OCI-LY7 (cell line): ENCODE measurements at places on chromosomes 5 and 9.
A peak's percentile ranks its signal among the peaks of the same experiment; 100 is the strongest.

- no peak for DNase-seq
Measured at GRCh38 chr5:78930721-78931120, 54.4 kb downstream of the ARSB start.

DNA sequence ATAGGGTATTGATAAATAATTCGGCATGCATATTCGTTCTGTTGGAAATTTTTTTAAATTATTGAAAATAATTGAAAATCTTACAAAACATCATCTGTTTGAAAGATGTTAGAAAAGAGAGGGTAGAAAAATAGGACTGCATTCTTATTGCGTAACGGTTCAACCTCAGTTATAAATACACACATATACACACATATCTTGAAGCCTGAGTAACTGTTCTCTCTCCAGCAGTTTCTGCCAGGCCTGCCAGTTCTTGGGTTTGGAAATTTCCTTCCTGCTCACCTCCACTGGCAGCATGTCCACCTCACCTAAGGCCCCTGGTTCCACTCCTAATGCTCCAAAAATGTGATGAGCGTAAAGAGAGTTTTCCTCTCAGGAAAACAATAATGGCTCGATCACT is 9.1 kb downstream of the SPATA31E1 start:
- DNase-seq: no peak

DNA sequence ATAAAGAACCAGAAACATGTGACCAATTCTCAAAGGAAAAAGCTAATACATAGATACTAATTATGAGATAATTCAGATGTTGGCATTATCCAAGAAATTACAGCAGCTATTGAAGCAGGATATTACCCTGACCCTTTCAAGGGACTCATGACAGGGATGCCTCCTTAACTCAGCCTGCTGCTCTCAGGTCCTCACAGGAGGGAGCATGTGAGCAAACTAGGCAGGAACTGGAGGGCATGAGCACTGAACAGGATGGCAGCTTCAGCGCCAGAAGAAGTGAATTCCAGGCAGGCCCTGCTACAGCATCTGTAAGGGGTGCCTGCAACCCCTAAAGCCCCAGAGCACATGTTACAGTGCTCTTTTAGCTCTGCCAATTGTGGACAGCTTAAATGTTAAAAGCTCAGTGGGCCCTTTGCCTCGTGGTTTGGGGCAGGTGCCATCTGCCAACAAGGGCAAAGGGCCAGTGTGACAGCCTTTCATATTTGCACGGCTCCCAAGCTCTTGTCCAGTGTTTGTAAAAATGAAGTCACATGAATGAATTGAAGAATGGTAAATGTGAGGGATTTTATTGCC is 464.7 kb upstream of the COX7C start:
- DNase-seq: no peak

DNA sequence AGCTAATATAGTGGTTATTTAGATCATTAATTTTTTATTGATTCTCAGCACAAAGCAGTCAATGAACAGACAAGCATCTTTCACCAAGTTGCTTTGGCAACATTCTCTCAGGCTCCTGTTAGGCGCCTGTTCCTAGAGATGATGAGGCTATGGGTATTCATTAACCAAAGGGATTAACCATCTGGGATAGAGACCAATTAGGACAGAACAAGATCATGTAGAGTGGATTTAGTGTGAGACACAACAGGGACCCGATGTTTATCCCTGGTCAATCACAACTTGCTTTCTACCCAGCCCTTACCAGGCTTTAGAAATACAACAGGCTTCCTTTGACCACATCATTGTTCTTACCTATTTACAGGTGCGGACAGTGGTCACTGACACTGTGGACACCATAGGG is 82.2 kb downstream of the PJA2 start:
- no peak for DNase-seq

GRCh38 chr5:119427060-119427459 is 25.2 kb upstream of the HSD17B4 start:
- no peak for DNase-seq

DNA sequence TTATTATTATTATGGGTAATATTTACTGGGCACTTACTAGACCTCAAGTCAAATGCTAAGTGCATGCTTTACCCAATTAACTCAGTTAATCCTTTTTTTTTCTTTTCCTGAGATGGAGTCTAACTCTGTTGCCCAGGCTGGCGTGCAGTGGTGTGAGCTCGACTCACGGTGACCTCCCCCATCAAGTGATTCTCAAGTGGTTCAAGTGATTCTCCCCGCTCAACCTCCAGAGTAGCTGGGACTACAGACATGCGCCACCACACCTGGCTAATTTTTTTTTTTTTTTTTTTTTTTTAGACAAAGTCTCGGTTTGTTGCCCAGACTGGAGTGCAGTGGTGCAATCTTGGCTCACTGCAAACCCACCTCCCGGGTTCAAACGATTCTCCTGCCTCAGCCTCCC is 69.1 kb downstream of the CXXC5 start:
- no peak for DNase-seq

DNA sequence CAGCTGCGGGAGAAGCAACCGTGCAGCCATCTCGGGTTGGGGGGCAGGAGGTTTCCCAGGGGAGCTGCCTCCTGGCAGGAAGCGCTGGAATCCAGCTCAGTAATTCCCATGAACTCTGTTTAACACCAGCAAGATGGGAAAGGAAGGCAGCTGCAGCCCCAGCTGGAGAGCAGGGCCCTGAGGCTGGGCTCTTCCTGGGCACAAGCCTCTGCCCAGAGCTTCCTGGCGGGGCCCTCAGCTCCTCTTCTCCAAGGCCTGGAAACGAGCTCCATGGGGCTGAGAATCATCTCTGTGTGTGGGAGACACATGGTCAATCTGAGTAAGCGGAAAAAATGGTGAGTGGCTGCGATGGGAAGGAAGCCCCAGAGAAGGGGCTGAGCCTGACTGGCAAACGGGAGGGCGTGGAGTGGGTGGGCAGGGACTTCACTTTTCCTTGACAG is 6.3 kb downstream of the MRPL36 start:
- DNase-seq: peak; percentile 23

- DNase-seq: no peak
Measured at GRCh38 chr9:136679431-136679941, 7.8 kb downstream of the AGPAT2 start.

- DNase-seq: no peak
Measured at GRCh38 chr5:122490718-122491117, 178.7 kb downstream of the SNCAIP start.

DNA sequence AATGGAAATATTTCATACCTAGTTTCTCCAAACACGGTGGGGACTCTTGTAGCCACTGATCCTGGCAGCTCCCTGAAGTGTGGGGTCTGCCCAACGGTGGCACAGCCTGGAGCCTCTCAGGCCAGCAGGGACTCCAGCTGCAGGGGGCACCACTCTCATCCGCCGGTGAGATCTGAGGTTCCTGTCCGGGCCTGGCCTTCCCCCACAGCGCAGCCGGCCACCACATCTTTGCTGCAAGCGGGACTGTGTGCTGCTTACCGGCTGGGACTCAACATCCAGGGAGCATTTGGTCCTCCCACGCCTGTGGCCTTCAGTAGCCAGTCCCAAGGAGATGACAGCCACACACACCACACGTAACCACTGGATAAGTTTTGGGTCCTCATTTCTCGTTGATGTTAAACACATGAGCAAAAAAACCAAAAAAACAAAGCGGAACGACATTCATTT is 7.7 kb upstream of the NKX2-5 start:
- DNase-seq: no peak

DNA sequence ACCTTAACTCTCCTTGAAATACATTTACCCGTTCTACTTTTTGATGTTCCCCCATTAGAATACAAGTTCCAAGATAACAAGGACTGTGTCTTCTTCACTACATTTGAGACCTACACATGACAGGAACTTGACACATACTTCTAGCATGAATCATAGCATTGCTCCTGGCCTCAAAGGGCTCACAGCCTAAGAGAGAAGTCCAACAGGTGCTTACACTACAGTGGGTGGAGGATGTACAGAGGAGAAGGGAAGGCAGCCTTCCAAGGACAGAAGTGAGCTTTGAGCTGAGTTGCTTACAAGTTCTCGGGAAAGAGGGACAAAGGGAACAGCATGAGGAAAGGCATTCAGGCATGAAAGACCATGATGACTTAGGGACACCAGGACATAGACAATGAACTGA is 56.9 kb upstream of the MSX2 start:
- no peak for DNase-seq

DNA sequence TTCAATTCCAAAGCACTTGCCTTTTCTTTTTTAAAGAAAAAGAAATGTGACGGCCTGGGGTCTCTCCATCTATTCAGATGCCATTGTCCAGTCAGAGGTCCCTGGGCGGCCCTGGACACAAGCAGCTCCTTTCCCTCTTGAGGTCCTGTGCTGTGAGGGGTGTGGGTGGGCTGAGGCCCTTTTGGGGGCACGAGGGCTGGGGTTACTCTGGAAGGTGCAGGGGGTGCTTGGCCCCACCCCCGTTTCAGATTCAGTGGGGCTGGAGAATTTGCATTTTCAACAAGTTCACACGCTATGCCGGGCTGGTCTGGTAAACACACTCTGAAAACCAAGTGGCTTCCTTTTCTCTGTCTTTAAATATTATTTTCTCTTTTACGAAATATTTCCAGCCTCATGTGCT is 91.4 kb upstream of the PHYKPL start:
- no peak for DNase-seq

DNA sequence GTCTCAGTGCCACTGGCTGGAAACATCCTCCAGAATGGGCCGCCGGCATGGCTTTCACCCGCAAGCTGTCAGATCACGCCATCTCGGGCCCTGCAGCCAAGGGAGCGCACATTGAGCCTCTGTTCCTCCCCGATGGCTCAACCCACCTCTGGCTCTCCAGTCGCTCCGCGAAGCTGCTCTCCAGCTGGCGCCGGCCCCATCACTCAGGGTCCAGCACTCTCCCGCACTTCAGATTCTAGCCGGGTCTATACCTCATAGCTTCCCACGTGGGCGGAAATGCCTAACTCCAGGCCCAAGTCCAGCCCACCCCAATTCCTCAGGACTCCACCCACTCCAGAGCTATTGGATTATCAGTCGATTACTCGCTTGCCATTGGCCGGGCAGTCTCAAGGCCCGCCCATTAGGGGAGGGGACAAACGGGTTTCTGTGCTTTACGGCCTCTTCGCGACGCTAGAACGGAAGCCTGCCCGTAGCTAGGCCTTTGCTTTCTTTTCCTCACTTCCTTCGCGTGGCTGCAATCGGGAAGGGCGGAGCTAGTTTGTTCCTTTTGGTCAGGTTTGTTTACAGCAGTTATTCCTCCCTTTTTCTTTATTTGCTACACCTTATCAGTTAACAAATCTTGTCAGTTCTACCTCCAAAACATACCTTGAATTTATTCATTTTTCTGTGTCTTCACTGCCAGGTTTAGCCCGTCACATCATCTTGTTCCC is at the start of gene NOL6:
TSS of gene NOL6 (minus strand) at position 282 of the 710 bp plus-strand sequence. CDS start at position 200, 82 bp downstream.
- peak; percentile 99 for DNase-seq

DNA sequence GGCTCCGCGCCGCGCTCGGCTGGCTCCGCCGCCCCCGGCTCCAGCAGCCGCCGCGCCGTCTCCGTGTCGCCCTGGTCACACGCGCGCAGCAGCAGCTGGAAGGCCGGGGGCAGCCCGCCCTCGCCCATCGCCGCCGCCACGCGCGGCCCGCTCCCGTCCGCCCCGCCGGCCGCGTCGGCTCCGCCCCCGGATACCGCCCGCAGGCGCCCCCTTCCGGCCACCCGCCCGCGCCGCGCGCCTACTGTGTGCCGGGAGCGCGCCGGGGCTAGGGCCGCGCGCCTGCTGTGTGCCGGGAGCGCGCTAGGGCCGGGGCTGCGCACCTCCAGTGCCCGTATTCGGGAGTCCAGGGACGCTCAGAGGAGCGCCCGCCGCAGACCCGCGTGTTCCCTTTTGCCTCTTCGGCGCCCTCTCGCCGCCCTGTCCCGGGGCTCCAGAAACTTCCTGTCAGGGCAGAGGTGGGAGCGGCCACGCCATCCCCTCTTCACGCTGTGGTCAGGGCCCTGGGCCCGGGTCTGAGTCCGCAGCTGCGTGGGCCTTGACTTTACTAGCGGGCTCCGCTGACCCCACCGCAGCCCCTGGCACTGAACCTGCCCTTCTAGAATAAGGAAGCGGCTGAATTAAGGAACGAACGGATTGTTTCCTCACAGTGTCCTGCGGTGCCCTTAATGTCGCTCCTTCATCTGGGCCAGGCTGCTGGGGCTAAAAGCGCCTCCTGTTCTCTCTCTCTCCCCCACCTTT is at the start of gene ANKS6:
TSS of gene ANKS6 (minus strand) at position 192 of the 738 bp plus-strand sequence. CDS start at position 128, 64 bp downstream.
- peak; percentile 82 for DNase-seq

GRCh38 chr5:138661291-138661960 is 86.2 kb upstream of the HSPA9 start:
- no peak for DNase-seq

GRCh38 chr9:77084094-77084493 is 64.6 kb downstream of the FOXB2 start:
- DNase-seq: no peak

- DNase-seq: no peak
Measured at GRCh38 chr9:109043578-109043977, 30.3 kb upstream of the CTNNAL1 start.

DNA sequence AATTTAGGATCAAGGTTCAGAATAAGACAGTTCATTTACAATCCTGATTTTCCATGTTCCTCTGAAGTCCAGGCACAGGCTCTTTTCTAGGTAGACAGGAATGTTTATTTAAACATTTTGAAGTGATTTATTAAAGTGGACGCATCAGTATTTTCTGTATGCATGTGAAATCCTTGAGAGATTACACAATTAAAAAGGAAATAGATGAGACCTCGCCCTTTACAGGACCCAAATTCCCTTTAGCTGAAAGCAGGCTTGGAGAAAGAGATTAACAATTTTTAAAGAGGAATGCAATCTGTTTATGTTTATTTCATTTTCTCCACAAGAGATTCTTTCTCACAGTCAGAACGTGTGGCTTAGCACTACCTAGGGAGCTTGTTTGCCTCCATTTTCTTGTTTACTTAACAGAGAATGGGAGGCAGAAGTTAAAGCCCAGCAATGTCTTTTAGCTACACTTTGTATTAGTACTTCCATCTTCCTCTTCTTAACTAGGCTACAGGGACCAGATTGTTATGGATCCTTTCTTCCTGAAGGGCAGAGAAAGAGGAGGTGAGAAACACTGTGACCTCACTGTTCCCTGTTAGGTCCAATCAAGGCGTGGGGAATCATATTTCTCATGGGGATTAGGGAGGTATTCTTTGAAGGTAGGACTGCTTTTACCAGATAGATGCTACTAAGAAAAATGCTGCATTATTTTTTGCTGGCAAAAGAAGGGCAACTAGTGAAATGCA is 416.0 kb downstream of the SH3GL2 start:
- DNase-seq: no peak

DNA sequence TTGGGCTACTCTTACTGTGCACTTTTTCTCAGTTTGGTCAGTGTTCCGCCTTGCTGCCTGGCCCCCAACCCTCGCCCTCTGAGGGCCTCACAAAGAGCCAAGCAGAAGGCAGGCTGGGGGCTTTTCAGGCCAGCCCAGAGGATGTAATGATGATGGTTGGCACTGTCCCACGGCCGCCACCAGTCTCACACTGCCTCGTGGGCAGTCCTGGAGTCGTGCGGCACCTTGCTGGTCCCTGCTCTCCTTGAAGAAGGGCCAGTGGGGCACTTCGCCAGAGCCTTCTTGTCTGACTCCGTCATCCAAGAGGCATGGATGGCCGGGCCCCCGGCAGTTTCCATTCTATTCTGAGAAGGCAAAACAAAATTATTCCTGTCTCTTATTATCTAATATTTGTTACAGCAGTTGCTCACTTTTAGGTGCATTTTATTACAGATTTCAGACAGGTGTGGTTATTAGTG is 21.0 kb downstream of the TENT4A start:
- DNase-seq: no peak

- no peak for DNase-seq
Measured at GRCh38 chr9:29928072-29928471, 2354.8 kb upstream of the C9orf72 start.
